NCI-H1694 (cell line): ENCODE measurements at places on chromosomes 5 and 9.

- DNase-seq, result no peak
Measured at GRCh38 chr9:86098824-86099700, at the start of gene GOLM1. GOLM1 (minus strand) TSS chr9:86099558; CDS start chr9:86079320, 20,238 bp downstream.

DNA sequence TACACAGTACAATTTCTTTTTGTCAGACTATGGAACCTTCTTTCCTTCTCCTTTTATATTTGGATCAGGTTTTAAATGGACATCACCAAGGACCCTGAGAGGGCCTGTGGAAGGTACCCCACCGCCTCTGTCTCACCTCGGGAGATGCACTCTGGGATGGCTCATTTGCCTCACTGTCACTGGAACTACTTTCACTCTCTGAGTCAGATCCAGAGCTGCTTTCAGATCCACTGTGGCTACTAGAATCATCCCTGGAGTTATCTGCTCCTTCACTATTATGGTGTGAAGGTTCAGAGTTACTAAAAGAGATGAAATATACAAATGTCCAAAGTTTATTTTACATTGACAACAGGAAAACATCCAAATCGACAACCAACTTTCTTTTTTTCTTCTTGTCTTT, 24.6 kb downstream of the LEAP2 start:
- no peak for DNase-seq

DNA sequence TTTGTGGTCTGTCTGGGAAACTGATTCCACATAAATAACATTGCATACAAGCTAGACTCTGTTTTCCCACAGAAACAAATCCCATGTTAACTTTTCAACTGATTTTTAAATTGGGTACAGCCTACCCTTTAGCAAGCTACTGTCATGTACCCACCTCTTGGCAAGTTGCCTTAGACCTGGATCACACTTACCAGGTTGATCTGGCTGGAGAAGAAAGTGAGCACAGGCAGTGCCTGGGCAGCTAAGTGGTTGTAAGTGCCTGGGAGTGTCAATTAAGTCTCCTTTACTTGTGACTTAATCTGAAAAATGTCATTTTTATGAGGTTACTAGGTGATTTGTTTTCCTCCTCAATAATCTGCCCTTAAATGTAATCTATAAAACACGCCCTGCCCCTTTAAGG, 336.4 kb downstream of the ARL15 start:
- no peak for DNase-seq

GRCh38 chr5:17396247-17396646, 101.8 kb upstream of the TAF11L2 start:
- no peak for DNase-seq

DNA sequence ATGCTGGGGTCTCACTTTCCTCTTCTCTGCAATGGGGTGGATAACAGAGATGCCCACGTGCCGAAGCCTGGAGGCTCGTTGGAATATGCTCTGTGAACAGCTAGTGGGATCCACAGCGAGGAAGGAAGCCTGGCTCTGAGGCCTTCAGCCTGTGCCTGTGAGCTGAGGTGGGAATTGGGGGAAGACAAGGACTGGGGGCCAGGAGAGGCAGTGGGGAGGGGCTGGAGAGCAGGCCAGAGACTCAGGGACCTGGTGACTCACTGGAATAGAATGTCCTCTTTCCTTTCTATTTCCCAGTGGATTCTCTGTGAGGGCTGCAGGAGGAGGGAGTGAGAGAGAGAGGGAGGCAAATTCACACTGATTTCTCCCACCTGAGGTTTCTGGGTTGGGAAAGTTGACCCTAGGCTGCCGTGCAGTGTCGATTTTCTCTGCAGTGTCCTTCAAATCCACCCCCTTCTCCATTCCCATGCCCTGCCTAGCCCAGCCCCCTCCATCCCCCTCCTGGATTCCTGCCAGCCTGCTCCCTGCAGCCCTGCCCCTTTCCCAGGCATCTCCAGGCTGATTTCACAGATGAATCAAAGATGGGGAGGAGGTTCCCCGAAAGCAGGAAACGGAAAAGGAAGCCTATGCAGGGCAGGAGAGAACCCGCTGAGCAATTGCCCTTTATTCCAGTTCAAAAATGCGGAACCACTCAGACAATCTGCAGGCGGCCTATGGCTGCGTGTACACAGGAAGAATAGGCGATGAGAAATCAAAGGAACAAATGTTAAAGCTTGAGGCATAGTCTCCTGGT, 1.4 kb upstream of the SPAAR start:
- DNase-seq, result peak; percentile 68

GRCh38 chr5:128773378-128773777, 191.9 kb upstream of the SLC27A6 start:
- no peak for DNase-seq

DNA sequence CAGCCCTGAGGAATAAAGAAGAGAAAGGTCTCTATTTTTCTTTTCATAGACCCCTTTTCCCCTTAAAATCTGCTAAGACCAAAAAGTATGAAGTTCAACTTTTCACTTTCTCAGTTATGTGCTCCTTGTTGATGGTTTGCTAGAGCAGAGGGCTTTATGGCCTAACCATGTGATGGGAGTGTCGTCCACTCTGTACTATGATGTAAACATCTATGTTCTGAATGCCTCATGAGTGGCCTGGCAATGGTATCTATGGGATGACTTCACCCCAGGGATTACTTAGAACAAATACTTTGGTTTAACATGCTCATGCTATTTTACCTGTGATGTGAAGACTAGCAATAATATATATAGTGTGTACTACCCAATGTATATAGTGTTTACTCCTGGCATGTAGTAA, 43.7 kb upstream of the MIER3 start:
- no peak for DNase-seq

DNA sequence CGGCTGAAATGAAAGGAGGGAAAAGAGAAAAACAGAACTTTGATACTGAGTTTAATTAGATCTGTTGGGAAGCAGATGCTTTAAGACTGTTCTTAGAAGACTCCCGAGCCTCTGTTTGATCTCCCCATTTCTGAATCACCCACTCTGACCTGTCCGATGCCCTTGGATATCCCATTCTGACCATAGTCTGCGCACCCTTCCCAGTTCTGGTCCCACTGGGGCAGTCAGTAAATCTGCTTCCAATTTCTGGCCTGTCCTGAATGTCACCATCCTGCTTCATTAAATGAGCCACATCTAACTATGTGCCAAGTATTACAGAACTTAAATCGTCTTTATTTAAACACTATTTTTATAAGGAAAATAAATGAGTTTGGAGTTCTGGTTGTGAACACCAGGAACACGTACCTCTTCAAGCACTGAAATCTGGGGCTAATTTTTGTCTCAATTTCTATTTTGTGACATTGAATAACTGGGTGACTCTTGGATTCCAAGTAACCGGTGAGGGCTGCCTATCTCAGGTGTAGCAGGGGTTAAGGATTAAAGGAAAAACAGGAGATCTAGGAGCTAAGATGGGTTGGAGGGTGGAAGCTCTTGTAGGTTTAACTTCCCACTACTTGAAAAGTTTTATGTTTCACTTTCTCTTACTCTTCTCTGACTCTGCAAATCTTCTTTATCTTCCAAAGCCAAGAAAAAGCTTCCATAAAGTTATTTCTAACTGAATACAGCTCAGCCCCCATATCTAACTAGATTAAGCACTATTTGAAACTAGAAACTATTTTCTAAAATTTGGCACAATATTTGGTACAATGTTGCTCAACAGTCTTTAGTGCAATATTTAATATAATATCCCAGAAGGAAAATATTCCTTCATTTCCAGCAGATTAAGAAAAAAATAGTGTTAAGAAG, 40.1 kb downstream of the ALDH1A1 start:
- no peak for DNase-seq

DNA sequence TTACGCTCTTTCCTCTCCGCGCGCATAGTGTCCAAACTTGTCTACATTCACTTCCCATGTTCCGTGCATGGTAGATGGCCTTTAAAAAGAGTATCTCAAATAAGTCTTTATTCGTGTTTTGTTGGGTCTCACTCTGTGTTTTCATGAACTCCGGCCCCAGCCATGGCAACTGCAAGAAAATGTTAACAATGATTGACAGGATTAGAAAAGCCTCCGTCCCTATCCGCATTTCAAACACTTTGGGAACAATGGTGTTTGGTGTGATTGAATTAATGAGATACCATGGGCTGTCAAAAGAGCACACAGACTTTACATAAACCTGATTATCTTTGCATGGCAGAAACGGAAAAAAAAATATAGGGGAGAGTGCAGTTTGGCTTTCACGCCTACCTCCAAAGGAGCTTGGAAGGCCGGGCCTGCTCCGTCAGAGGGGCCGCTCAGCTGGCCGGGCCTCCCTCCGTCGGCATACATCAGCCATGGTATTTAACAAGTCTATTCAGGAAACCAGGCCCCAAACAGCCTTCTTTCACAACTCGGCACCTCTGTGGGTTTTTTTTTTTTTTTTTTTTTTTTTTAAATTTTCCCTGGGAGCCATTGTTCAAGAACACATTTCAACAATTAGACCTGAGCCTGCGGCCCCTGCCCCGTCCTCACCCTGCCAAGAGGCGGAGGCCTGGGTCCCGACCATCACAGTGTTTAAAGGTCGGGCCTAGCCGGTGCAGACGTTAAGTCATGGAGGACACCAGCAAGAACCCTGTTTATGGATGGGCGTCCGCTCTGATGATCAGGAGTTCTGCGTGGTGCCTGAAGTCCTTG, 323.8 kb upstream of the IRX4 start:
- no peak for DNase-seq

GRCh38 chr9:86924206-86924605, 23.1 kb downstream of the GAS1 start:
- no peak for DNase-seq

DNA sequence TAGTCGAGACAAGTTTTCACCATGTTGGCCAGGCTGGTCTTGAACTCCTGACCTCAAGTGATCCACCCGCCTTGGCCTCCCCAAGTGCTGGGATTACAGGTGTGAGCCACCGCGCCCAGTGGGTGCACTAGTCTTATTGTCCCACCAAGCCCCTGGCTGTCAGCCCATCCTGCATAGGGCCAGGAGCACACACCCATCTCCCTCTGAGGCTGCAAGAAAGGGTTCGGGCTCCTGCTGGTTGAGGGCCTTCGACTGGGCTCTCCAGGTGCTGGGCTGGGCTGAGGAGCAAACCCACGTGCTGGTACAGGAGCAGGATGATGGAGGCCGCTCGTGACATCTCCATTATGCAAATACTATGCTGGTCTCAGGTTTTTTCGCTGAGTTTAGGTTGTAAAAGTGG, 25.1 kb upstream of the RNF130 start:
- DNase-seq, result no peak

- no peak for DNase-seq
Measured at GRCh38 chr5:81534441-81534840, 140.5 kb upstream of the ACOT12 start.

DNA sequence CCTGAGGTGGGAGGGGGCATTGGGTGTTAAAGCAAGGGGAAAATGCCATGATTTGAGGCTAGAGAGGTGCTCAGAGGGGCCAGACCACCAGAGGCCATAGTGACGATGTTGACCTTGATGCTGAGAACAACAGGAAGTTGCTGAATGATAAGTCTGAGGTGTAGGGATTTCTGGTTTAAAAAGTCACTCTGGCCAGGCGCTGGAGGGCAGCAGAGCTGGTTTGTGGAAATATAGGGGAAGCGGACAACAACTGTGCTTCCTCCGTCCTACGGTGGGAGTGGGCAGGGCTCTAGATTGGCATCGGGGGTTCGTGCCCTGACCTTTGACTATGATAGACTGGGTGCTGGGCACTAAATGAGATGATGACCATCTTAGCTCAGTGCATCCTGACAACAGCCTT, 44.7 kb downstream of the STOM start:
- no peak for DNase-seq

DNA sequence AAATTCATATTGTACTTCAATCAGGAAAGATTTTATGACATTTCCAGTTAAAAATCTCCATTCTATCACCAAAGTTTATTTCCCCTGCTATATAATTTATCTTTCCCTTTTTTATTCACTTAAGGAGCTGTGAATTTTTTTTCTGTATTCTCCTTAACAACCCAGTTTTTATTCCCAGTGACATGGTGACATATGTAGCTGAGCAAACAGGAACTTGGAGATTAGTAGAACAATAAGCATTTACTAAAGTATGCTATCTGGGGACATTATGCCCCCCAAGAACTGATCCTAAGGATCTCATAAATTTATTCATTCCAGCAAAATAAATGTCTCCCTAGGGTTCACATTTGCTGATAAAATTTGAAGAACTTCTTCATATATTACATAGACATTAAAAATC, 1044.0 kb upstream of the CDH6 start:
- DNase-seq, result no peak
